ENCODE measurements at places on chromosomes 4 and X.

- DNase-seq, result no peak
Observed at GRCh38 chr4:168440442-168441264, 39.6 kb downstream of the DDX60L start.

GRCh38 chr4:106486533-106486932 lies 118.0 kb upstream of the GIMD1 start:
- no peak for DNase-seq

DNA sequence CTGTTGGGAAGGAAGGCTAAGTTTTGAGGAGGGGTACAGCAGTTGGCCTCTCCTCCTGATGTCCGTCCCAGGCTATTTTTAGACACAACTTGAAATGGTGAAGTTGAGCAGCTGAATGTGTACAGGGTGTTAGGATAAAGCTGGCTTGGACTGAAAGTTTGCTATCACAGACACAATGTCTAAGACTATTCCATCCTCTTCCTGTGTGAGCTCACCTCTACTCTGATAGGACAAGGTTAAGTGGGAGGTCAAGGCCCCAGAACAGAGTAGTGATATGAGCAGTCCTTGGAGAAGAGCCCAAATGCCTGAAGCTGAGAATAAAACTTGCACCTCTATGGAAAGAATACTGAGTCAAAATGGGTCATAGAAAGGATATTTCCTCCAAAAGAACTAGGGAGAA lies 4.1 kb downstream of the ATP1B4 start:
- DNase-seq, result no peak

- no peak for DNase-seq
Observed at GRCh38 chr4:20260821-20261220, 9.1 kb downstream of the SLIT2 start.

DNA sequence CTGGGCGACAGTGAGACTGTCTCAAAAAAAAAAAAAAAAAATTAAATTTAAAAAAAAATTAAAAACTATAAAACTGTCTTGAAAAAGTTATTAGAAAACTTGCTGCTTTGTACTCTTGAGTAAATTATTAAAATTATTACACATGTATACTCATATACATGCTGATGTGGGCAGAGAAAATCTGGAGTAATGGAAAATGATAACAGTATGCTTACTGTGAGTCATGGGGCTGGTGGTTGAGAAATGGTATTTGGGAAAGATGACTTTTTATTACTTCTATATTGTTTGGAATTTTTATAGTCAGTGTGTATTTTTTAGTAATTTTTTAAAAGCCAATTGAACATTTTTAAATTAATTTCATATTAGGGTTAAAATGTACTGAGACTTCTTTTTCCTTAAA lies 7.5 kb downstream of the YY2 start:
- DNase-seq, result no peak

DNA sequence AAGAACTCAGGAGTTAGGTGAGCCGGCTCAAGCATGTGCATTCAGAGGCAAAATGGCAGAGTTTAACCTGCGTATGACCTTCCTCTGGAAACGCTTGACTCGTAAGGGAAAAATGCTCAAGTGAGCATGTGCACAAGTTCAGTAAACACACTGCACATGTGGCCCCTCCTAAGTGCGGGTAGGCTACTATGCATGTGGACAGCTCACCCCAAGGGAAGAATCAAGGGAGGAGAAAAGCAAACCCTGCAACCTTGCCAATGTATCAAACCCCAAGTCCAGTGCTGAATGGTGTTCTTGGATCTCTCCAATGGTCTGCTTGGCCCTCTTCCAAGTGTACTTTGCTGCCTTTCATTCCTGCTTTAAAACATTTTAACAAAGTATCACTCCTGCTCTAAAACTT lies 407.1 kb downstream of the ADAM29 start:
- no peak for DNase-seq

DNA sequence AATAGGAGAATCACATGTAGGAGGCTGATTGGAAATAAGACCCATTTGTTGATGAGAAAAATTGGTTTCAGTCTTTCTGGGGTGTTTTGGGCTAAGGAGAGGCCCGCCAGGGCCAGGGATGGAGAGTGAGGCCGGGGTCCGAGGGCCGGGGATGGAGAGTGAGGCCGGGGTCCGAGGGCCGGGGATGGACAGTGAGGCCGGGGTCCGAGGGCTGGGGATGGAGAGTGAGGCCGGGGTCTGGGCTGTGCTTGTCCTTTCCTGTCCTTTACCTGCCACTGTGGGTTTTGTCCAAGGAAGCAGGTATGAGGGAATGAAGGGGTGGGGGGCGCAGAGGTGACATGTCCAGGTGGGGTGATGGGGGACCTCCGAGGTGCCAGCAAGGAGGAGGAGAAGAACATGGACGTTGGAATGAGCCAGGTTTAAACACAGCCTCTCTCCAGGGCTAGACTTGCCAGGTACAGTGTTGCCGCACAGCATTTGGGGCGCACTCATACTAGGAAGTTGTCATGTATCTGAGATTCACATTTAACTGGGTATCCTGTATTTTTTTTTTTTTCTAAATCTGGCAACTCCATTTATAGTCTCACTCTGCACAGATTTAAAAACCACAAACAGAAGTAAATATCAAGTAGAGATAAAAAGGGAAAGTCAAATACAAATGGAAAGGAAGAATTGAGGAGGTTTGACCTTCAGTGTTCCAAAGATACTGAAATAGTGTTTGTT lies 8.8 kb downstream of the RGS12 start:
- no peak for DNase-seq

DNA sequence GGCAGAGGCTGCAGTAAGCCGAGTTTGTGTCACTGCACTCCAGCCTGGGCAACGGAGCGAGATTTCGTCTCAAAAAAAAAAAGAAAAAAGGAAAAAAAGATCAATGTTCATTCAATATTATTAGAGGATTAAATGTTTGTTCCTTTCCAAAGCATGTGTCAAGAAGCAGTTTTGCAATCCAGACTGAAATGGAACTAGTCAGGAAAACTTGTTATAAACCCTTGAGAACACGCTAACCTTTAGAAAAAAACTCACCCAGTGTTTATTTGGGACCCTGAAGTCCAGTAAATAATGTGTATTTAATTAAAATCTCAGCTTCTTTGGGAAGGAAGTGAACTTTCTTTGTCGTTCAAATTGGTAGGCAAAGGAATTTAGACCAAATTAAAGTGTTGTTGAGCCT lies 16.4 kb upstream of the PRSS12 start:
- DNase-seq, result no peak

GRCh38 chrX:19377799-19378198 lies 34.1 kb downstream of the PDHA1 start:
- DNase-seq, result no peak

- DNase-seq, result no peak
Observed at GRCh38 chr4:168737806-168738172, 240.9 kb downstream of the PALLD start.

DNA sequence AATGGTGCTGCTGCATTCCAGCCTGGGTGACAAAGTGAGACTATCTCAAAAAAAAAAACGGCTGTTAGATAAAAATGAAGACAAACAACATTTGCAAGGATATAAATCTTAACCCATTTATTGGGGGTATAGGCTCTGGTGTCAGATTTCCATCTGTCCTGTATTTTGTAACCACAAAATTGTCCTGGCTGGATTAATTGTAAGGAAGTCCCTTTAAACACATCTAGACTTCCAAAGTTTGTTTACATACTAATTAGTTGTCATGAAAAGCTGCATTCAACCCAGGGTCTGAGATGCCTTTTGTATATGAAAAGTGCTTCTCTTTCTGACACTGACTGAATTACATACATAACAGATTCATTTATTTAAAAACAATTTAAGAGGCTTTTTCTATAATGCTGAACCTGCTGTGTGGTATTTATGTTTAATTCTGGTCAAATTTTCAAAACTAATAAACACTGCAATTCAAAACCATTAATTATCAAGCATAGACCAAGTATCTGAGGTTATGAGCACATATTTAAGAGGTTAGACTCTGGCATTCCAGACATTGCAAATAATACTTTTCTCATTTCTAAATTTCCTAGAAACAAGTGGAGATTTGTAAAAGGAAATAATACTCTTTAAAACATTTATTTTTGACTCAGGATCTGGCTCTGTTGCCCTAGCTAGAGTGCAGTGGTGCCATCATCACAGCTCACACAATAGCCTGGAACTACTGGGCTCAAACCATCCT lies 17.5 kb upstream of the UGDH start:
- no peak for DNase-seq

DNA sequence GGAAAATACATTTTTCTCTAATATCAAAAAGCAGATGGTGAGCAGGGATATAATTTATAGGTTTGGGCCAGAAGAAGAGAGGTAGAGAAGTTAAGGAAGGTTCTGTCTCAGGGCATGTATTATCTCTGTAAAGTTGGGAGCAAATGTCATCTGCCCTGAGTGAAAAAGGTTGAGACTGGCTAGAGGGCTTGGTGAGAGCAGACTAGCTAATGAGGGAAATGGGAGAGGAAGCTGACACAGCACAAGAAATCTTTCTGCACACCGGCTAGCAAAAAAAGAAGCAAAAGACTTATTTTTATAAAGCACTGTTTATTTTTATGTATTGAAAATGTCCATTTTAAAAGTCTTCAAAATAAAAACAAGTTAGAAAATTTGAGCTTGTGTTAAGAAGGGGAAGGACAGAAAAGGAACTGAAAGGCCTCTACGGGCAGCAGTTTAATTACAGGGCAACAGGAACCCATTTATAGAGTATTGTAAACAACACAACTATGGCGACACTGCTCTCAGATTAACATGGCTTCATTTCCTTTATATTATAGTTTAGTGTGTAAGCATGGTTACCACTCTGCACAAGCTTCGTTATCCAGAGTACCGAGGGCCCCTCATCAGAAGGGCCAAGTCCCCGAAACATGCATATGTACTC lies 17.4 kb downstream of the CD40LG start:
- DNase-seq, result no peak

DNA sequence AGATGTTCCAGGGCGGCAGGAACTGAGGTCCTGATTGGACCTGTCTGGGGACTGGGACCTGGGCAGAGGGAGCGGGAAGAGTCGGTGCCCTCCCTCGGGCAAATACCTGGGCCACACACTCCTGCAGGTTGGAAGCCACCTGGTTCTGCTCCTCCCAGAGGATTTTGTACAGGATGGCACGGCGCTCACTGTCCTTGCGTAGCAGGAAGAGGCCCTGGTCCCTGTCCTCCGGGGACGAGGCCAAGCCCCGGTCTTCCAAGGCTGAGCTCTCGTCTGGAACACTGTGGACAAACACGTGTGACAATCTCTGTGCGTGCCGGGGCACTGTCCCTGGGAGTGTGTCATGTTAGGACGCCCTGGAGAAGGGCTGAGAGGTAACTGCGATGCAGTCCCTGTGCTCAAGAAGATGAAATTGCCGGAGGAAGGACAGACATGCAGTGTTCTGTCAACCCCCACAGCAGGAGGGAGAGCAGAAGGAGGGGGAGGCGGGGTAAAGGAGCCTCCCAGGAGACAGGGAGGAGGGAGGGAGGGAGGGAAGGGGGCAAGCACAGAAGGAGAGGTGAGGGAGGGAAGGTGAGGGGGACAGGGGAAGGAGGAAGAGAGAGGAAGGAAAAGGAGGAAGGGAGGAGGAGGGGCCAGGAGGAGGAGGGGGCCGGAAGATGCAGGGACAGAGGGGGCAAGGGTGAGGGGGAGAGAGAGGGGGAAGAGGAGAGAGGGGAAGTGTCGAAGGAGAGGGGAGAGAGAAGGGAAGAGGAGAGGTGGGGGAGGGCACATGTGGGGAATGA lies 29.0 kb downstream of the PDHA1 start:
- DNase-seq, result no peak

DNA sequence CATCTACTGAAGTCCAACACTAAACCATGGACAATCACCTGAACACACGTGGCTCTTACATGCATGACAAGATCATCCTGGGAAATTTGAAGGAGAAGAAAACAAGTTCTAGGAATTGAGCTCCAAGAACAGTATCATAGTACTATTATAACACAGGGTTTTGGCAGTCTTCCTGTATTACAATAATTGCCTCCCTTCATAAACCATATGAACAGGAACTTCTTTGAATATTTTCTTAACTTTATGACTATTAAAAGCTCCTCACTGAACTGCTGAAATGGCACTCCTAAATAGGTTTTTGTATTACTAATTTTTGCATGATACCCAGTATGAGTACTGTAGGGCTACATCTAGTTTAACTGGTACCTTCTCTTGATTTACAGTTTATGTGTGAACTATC lies 130.0 kb downstream of the ZAR1 start:
- DNase-seq, result no peak

DNA sequence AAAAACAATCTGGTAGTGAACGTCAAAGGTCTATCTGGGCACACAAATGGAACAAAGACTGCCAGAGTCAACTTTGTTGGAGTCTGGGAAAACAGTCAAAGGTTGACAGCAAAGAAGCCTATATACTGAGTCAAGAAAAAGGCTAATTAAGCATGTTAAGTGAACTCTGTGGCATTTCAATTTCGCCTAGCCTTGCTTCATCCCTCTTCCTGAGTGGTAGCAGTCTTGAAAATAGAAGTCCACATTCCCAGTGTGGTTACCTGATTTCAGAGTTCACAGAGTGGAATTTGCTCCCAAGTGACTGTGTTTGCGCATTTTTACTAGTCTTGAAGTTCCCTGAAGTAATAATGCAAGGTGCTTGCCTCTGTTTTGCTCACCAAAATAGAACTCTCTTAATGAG lies 760.0 kb downstream of the FSTL5 start:
- DNase-seq, result no peak

GRCh38 chrX:45757272-45757671 lies 556.6 kb upstream of the DIPK2B start:
- DNase-seq, result no peak

DNA sequence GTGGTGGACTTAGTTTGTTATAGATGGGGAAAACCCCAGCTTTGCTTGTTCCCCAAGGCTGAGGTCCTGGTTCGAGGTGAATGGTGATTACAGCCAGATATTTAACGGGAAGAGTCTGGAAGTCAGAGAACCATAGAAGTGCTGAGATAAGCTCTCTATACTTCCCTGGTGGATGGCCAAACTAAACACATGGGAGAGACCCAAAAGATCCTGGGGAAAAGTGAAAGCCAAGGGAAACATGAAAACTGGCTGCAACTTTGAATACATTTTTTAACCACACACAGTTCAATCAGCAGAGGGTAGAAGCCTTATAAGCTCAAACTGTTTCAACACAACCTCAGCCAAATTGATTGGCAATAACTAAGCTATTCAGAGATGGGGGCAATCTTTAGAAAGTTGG lies 29.3 kb upstream of the SRPX start:
- DNase-seq, result no peak

Measured in stimulated activated CD4-positive, alpha-beta T cell treated with anti-CD3 and anti-CD28 coated beads, Interleukin-15, amount 100 ng/mL, for 1 hour (primary cell).